ENCODE measurements at places on chromosomes 16 and 17.
A peak's percentile ranks its signal among the peaks of the same experiment; 100 is the strongest.

DNA sequence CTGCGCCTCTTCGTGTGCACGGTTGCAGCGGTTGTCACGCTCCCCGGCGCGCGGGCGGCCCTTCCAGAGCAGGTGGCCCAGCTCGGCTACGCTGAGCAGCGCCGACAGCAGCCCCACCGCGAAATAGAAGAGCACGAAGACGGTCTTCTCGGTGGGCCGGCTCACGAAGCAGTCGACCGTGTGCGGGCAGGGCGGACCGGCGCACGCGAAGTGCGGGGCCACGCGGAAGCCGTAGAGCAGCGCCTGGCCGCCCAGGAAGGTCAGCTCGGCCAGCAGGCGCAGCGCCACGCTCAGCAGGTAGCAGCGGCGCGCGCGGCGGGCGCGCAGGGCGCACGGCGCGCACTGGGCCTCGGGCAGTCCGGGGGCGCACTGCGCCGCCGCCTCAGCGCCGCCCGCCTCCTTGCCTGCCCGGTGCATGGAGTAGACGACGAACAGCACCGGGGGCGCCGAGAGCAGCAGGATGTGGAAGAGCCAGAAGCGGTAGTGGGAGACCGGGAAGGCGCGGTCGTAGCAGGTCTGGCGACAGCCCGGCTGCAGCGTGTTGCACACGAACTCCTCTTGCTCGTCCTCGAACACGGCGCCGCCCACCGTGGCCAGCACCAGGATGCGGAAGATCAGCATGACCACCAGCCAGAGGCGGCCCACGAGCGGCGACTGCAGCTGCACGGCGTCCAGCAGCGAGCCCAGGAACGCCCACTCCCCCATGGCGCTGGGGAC, 1.3 kb downstream of the GJD3 start:
- no peak for DNase-seq

- DNase-seq: no peak
Observed at GRCh38 chr17:49085565-49086315, 46.8 kb upstream of the B4GALNT2 start.

GRCh38 chr16:84190731-84191388, at the start of gene ADAD2:
ADAD2 (plus strand) TSS chr16:84191157; CDS start chr16:84191231, 74 bp downstream.
- no peak for DNase-seq

- no peak for DNase-seq
Observed at GRCh38 chr17:12567077-12568053, 98.3 kb upstream of the MYOCD start.

GRCh38 chr17:60720763-60721531, 43.3 kb downstream of the BCAS3 start:
- DNase-seq: peak; percentile 44

DNA sequence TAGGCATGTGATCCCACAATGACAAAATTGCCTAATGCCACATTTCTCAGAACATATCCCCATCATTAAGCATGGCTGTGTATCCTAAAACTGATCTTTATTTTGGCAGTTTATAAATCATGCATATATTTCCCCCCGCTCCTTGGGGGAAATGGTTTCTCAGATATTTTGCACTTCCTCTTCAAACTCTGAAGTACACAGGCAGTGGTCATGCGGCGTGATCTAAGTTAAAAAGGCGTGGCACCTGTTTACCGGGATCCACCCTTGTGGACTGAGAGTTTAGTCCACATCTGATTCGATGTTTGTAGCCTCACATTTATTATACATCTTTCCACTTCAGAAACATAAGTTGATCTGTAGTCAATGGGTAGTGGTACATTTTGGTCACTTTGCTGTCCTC, 51.4 kb downstream of the USP10 start:
- no peak for DNase-seq

DNA sequence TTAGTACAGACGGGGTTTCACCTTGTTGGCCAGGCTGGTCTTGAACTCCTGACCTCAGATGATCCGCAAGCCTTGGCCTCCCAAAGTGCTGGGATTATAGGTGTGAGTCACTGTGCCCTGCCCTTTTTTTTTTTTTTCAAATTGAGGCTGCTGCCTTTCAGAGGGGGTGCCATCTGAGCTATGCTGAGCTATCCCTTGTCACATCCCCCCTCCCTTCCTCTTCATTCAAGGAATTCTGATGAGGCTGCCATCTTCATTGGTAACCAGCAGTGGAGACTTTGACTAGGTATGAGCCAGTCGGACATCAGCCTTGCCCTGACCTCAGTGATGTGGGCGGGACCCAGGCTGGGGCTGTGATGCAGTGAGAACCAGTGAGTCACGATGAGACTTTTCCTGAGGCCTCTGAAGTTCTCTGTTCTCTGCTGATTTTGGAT, 24.4 kb upstream of the GPT2 start:
- DNase-seq: no peak

- peak; percentile 64 for DNase-seq
Observed at GRCh38 chr17:7435676-7436555, 681 bp downstream of the TMEM102 start.

GRCh38 chr17:72125226-72125651, 4.4 kb downstream of the SOX9 start:
- DNase-seq: no peak

GRCh38 chr17:20225162-20226115, 216.3 kb downstream of the SPECC1 start:
- DNase-seq: no peak

DNA sequence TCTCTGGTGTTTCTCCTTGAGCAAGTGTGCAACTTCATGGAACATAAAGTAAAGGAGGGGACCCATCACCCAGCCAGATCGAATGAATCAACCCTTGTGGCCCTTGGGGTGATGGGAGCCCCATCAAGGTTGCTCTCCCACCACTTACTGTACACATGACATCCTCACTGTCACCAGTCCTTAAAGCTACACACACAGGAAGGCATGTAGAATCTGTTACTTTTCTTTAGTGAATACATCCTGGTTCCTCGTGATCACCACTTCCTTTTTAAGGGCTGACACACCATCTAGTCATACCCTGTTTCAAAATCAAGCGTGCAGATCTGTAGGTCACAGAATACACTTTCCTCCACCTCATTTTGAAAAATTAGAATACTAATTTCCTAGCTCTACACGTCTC, 22.6 kb upstream of the MPHOSPH6 start:
- no peak for DNase-seq

- DNase-seq: no peak
Observed at GRCh38 chr17:2090804-2091534, 36.1 kb downstream of the HIC1 start.

DNA sequence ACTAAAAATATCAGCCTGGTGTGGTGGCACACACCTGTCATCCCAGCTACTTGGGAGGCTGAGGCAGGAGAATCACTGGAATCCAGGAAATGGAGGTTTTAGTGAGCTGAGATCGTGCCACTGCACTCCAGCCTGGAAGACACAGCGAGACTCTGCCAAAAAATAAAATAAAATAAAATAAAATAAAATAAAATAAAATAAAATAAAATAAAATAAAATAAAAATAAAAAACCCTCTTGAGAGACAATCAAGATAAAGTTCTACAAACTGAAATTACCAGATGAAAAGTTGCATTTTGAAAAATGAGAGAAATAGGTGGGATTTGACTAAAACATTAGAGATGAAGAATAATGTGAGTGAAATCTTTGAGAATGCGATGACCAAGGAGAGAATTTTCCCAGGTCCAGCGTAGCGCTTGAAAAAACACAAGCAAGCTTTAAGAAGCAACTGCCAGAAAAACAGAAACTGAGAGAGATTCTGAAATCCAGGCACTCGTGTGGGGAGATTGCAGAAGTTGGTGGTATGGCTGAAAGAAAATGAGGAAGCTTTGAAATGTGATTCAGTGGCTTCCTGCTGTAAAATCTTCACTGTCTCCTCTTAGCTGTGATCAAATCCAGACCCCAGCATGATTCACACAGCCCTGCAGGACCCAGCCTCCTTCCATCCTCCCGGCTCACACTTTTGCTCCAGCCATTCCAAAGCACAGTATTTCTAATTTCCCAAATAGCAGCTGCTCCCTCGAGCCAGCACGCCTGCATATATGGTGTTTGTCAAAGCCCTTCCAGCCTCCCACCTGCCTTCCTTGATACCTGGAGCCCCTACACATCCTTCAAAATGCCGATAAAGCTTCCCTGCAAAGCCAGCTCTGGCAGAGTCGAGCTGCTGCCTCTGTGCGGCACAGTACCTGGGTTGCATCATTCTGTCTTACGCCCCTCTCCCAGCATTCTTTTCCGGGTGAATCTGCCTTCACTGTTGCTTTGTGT, 8.2 kb upstream of the CD300E start:
- DNase-seq: peak; percentile 14

- peak; percentile 39 for DNase-seq
Observed at GRCh38 chr17:66302761-66303626, 581 bp downstream of the PRKCA start.

DNA sequence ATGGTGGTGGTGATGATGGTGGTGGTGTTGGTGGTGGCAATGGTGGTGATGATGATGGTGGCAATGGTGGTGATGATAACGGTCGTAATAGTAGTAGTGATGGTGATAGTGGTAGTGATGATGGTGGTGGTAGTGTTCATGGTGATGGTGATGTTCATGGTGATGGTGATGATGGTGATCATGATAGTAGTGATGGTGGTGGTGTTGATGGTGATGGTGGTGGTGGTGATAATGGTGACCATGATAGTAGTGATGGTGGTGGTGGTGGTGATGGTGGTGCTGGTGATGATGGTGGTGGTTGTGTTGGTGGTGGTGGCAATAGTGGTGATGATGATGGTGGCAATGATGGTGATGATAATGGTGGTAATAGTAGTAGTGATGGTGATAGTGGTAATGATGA, 68.0 kb downstream of the SOX9 start:
- no peak for DNase-seq

DNA sequence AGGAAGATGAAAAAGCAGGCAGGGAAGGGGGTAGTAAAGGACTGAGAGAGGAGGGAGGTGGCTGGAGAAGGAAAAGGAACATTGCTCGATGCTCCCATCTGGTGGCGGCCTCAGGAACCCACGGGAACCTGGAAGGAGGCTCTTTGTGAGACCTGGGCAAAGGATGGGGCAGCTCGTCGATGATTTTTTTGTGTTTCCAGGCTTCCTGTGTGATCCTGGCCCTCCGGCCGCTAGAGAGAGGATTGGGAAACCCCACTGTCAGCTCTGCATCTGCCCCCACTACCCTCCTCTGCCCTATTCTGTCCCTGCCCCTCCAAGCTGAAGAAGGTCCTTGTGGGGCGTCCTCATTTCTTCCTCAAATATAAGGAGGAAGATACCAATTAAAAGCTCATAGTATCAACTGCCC, 6.6 kb downstream of the WFIKKN2 start:
- peak; percentile 64 for DNase-seq

GRCh38 chr16:24069036-24069590, 187.0 kb upstream of the CACNG3 start:
- DNase-seq: no peak

DNA sequence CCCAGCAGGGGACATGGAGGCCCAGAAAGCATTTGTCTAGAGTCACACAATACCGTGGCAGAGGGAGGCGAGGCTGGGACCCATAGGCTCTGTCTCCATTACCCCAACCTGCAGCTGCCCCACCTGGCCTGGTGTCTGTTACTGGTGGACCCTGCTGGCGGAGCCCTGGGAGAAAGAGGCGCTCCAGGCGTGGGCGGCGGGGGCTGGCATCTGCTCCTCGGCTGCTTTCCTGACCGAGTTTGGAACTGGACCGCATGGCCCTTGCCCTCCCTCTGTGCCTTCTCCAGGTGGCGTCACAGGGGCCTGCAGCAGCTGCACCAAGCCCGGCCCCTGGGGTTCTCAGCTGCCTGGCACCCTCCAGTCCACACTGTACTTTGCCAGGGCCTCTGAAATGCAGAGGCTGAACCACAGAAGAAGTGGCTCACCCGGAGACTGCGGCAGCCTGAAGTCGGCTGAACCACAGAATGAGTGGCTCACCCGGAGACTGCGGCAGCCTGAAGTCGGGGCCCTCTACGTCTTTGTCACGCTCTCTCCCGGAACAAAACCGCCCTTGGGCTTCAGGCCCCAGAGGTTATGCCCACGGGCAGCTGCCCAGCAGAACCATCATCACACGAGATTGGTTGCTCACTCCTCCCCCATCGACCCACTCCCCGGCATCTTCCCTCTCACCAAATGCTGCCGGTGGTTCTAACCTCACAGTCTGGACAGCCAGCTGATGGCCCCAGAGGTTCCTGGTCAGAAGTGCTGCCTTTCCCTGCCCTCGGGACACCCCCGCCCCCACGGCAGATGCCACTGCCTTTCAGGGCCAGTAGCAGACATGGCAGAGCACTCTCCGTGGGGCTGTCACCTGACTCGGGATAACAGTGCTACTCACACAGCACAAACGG, 20.2 kb downstream of the CBFA2T3 start:
- no peak for DNase-seq

DNA sequence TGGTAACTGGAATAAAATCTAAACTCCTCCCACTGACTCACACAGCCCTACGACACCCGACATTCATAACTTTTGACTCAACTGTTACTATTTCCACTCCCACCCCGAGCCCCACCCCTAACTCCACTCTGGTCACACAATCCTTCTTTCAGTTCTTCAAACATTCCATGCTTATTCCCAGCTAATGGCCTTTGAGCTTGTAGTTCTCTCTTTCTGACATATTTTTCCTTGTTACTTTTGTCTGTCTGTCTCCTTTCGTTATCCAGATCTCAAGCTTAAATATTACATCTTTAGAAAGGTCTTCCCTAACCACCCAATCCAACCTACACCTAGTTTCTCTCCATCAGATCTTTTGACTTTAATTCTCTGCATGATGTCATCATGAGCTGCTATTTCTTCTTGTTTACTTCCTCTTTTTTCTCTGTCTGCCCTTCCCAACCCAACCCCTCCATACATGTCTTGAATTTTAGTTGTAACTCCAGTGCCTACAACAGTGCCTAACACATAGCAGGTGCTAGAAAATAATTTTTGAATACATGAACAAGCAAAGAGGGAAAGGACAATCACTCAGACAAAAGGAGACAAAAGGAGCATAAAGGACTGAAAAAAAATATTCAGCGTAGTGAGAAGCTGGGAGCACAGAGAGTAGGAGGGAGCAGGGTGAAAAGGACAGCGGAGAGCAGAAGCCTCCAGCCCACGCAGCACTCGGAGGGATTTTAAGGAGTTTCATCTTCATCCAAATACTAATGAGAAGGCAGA, 65.2 kb upstream of the SMIM36 start:
- DNase-seq: peak; percentile 63

DNA sequence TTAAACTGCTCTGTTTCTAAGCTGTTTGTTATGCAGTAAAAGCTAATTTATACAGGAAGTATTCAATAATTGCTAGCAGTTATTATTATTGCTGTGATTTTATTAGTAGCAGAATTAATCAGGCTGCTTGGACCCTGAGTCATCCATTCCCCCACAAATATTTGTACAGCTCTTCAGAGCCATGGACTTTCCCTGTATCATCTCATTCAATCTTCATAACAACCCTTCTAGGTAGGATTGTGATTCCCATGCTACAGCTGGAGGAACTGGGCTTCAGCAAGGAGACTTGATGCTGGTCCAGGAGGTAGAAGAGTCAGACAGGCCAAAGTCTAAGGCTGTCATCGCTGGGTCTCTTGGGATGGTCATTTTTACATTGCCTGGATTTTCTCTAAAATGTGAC, 208.3 kb downstream of the C16orf95 start:
- DNase-seq: no peak

- DNase-seq: no peak
Observed at GRCh38 chr17:55413825-55414489, 7.7 kb downstream of the MMD start.

- DNase-seq: no peak
Observed at GRCh38 chr16:61382435-61382834, 653.8 kb downstream of the CDH8 start.

All from germinal center (tissue), 1 donor.